ENCODE measurements at places on chromosomes 13 and 19.
A peak's percentile ranks its signal among the peaks of the same experiment; 100 is the strongest.

DNA sequence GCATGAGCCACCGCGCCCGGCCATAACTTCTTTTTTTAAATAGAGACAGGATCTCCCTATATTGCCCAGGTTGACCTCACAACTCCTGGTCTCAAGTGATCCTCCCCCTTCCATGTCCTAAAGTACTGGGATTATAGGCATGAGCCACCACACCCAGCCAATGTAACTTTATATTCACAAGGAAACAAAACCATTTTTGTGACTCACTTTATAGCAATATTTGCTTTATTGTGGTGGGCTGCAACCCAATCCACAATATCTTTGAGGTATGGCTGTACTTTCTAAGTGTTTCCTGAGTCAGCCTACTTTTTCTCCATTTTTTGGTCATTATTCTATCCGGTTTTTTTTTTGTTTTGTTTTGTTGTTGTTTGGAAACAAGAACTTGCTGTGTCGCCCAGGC lies 7.9 kb upstream of the ZIM3 start:
- DNase-seq = no peak

GRCh38 chr19:13007292-13008045 lies 12.2 kb downstream of the NFIX start:
- DNase-seq = no peak

- no peak for DNase-seq
Observed at GRCh38 chr19:17021793-17022590, 4.6 kb downstream of the CPAMD8 start.

- DNase-seq = no peak
Observed at GRCh38 chr19:46356149-46357055, 9.5 kb downstream of the PPP5C start.

DNA sequence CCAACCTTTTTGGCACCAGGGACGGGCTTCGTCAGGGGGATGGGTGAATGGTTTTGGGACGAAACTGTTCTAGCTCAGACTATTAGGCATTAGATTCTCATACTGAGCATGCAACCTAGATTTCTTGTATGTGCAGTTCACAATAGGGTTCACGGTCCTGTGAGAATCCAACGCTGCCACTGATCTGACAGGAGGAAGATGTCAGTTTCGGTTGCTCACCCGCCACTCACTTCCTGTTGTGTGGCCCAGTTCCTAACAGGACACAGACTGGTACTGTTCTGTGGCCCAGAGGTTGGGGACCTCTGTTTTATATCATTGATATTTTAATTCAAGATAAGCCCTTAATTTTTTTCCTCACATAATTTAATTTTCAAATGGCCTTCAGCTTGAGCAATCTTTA lies 26.7 kb upstream of the TDRD3 start:
- peak; percentile 18 for DNase-seq

DNA sequence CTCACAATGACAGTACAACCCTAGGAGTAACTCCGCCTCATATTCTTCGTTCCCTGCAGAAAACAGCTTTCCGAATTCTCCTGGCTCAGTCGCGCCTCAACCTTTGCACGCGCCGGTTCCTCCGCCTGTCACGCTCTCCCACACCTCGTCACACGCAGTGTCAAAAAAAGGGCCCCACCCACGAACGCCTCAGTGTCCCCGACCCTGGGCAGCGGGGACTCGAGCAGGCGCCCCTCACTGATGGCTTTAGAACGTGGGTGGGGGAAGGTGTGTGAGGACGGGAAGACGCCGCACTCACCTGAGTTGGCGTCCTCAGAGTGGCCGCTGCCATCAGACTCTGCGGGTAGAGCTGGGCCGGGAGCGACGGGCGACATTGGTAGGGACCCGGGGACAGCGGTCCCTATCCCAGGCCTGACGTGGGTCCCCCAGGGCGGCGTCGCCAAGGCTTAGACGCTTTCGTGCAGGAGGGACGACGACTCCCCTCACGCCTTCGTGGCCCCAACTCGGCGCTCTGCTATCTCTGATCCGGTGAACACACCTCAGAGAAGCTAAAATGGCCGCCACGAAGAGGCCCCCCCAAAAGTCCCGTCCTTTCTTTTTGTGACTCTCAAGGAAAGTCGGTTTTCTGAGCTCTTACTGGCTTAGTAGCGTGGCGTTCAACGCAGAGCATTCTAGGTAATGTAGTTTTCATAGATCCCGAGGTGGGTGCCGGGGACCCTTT lies at the start of gene ZNF154:
TSS of gene ZNF154 (minus strand) at position 564 of the 721 bp plus-strand sequence. CDS start at position 331, 233 bp downstream.
- DNase-seq = peak; percentile 25

DNA sequence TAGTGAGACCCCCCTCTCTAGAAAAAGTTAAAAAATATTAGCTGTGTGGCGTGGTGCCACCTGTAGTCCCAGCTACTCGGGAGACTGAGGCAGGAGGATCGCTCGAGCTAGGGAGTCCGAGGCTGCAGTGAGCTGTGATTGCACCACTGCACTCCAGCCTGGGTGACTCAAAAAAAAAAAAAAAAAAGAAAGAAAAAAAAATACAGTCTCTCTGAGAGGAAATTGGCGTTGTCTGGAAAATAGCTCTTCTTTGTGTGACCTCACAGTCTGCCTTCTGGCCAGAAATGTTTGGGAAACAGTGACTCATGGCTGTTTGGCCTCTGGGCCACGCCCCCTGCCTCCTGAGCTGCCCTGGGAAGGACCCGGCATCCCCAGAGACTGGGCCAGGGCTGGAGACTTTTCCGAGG lies 10.7 kb downstream of the MARCHF2 start:
- DNase-seq = peak; percentile 18

GRCh38 chr19:40279761-40280607 lies 5.2 kb downstream of the AKT2 start:
- DNase-seq = no peak

DNA sequence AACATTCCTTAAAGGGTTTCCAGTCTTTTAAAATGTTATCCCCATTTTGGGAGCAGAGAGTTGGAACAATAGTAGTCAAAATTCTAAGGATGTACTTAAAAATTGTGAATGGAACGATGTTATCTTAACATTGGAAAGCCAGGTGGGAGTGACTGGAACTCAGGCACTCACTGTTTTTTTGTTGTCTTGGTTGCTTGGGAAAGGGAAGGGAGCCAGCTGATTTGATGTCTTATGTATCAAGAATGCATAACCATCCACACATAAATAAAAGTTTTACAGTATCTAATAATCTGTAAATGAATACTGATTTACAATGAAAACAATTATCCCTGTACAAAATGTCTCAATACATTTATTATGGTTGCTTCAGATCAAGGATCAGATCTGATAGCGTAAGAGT lies 88.7 kb downstream of the SLC10A2 start:
- DNase-seq = no peak

GRCh38 chr13:30810261-30810701 lies 74.9 kb downstream of the ALOX5AP start:
- DNase-seq = no peak

DNA sequence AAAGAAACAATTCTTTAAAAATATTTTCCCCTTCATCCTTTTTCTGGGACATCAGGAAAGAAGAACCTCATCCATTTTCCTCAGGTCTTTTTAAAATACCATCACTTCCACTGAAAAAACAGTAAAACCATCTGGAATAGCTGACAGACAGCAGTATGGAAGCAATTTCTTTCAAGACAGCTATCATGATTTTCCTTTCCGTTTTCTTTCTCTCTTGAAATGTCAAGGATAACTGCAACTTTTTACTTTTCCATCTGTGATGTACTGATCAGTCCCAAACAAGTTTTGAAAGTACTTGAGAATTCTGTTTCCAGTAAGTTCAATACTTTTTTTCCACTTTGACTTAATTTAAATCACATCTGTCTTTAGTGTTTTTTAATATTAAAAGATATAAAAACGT lies 211.2 kb downstream of the LHFPL6 start:
- DNase-seq = no peak

All from activated CD4-positive, alpha-beta T cell treated with anti-CD3 and anti-CD28 coated beads, Interleukin-10, Interleukin-2, amounts not matched to agents 100 ng/mL and 50 ng/mL, durations not matched to agents 16 hours and 8 hours (primary cell).